ENCODE measurements at places on chromosomes 5 and 9.

DNA sequence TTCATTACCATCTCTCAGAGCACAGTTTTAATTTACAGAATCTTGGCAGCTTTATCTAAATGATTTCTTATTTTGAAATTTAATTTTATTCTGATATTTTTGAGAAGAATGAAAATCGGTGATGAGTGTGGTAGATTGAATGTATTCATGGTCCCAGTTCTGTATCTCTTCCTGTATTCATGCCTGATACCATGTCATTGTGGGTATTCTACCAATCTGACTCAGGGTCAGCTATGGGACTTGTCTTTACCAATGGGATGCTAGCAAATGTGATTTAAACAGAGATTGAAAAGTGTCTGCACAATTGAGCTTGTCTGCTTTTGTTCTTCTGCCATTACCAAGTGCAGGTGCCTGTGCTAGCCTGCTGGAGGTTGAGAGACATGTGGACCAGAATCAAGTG is 17.8 kb upstream of the ZNF618 start:
- DNase-seq, result no peak

- no peak for DNase-seq
Observed at GRCh38 chr5:59842999-59843398, 50.5 kb downstream of the PDE4D start.

GRCh38 chr5:10559871-10560270 is 4.0 kb upstream of the ANKRD33B start:
- DNase-seq, result no peak

GRCh38 chr9:15135164-15135792 is 171.7 kb downstream of the TTC39B start:
- peak; percentile 37 for DNase-seq
